IMR-90 (cell line): ENCODE measurements at places on chromosomes 1 and 21. TPM values are rescaled to one million over a fixed set of nuclear protein-coding genes. Genes with fewer than 3 reads are reported as not detected.

The C1orf87 gene
- not detected in 2 replicates for total RNA-seq

The SMCP gene
- not detected in 2 replicates for total RNA-seq

- DNase-seq = no peak
Observed at GRCh38 chr1:195325181-195325580, 1283.1 kb downstream of the KCNT2 start.

GRCh38 chr1:152182944-152183361 lies 23.9 kb upstream of the RPTN start:
- DNase-seq = peak; percentile 44

DNA sequence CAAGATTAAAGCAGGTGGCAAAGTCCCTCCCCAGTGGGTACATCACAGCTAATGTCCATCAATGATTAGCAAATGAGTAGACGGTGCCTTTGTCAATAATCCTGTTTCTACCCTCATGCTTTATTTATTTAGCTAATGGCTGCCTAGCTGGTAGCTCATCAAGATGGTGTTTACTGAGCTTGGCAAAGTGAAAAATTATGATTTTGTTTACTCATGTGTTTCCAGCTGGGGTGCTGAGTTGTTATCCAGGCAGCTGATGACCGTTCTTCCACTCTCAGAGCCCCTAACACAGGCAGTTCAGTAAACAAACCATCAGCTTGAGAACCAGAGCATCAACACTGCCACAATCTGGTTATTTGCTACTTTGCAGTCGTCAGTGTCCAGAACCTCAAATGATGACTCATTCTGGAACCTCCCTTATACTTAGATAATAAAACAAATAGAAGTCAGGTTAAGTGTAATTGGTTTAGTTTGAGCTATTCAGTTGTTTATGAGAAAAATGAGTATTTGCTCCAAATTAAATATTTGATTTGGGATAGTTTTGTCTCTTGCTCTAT lies 163.9 kb downstream of the ST6GALNAC5 start:
- peak; percentile 73 for DNase-seq

- DNase-seq = no peak
Observed at GRCh38 chr1:34697818-34698217, 57.0 kb upstream of the GJB5 start.

DNA sequence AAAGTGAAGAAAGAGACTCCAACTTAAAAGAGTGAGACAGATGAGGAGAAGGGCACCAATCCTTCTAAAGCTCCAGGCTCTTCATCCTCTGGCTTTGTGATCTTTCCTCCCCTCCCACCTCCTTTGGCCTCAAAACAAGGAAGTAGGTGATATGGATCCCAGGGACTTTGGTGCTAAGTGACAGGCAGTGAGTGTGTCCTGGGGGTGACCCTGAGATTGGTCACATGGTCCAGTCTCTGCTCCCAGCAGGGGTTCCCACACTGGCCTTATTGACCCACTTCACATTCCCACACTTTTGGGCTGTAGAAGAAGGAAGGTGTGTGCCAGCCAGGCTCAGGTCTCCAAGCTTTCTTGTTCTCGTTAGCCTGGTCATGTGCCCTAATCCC lies 401.2 kb upstream of the PROX1 start:
- no peak for DNase-seq

- no peak for DNase-seq
Observed at GRCh38 chr1:183159960-183160359, 26.1 kb upstream of the LAMC2 start.

The USP48 gene
- total RNA-seq = 24.7 and 47.2 TPM in 2 replicates

The CRB1 gene
- under 0.01 TPM in 1 of 2 replicates, not detected in the other for total RNA-seq

The HPCAL4 gene
- total RNA-seq = not detected in 2 replicates

GRCh38 chr21:23725576-23725975 lies 1881.7 kb downstream of the MRPL39 start:
- no peak for DNase-seq

DNA sequence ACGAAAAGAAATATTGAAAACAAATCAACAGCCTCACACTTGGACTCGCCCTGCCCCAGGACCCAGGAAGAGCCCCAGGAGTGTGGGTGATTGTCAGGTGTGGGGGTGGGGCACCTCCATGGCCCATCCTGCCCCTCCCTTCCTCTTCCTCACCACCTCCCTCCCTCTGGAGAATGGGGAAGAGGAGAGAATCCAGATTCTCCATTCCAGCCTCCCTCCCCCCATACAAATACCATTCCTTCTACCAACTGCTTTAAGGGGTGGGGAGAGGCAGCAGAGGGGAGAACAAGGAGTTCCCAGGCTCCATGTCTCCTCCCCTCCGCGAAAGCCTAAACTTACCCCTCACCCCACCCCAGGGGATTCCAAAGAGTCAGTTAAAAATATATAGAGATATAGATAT lies 36.7 kb downstream of the MEF2D start:
- no peak for DNase-seq

The CYP4A22 gene
- total RNA-seq = not detected in 2 replicates

The TTC22 gene
- not detected in 2 replicates for total RNA-seq

DNA sequence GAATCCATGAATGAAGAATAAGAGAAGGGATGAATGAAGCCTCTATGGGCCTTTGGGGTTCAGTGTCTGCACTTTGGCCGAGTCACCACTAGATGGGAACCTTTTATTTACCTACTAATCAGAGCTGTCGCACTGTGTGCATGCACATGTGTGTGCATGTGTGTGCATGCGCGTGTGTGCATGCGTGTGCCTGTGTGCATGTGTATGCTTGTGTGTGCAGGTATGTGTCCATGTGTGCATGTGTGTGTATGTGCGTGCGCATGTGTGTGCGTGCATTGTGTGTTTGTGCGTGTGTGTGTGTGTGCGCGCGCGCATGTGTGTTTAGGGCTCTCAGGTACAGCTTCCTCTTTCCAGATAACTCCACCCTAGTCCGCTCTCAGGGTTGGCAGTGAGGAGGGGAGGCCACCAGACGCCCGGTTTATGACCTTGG lies 20.4 kb upstream of the UBXN10 start:
- DNase-seq = no peak

The VWA5B1 gene
- total RNA-seq = not detected in 2 replicates

DNA sequence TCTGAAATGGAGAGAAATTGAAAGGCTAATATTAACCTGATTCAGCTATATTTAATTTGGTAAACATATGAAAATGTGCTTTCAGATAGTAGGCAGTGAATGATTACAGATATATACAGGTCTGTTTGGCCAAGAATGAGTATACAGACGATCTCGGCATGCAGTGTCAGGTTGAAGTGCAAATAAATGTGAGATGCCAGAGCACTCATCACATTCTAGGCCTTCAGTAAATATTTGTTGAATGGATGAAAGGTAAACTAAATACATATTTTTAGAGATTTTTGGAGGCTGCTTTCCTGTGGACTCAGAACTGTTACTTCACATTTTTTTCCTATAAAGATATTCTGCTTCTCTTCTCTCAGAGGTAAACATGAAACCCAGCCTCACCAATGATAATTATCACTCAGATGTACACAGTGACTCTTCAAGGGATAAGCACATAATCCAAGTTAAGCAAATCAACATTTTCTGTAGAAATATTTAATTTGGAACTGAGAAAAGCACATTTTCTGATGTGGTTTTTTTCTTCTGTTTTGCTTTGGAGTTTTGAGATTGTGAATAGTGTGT lies 702.9 kb downstream of the BRINP3 start:
- no peak for DNase-seq

DNA sequence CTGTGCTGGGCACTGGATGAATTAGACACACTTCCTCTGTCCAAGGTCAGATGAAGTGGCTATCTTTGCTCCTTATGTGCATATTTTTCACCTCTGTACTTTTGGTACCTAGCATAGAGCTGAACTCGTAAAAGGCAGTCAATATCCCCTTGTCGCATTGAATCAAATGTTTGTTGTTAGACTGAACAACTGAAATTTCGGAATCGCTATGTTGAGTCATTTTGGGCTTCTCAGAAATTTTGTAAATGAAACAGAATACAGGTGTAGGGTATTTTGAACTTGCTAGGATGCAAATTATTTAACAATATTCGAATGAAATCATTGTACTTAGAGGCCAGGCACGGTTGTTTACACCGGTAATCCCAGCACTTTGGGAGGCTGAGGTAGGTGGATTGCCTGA lies 48.0 kb downstream of the PDE4B start:
- DNase-seq = no peak

DNA sequence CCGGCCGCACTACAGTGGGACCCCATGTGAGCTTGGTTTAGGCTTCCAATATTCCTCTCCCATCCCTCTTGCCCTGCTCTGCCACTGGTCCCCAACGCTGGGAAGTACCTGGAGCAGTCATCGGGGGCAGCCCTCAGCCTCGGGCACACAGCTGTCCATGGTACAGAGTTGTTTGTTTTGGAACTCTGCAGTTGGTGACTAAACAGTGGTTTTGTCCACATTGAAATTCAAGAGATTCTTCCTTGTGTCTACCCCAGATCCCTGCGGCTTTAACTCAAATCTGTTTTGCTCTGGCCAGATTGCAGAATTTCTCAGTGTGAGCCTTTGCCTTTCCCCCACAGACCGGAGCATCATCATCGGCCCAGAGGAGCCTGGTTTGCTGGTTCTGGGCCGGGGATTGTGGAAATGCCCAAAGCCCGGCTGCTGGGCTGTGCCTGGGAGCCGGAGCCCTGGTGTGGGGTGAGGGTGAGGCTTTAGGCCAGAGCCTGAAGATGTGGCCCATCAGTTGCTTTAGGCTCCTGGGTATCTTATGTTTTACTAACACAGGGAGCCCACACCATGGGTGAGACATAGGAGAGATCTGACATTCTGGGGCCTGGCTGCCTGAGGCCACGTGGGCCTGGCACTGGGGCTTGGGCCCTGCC lies 93.2 kb downstream of the ARHGEF10L start:
- peak; percentile 53 for DNase-seq

- DNase-seq = peak; percentile 24
Observed at GRCh38 chr1:248890549-248891498, 15.2 kb upstream of the PGBD2 start.

The C2CD4D gene
- total RNA-seq = not detected in 2 replicates

DNA sequence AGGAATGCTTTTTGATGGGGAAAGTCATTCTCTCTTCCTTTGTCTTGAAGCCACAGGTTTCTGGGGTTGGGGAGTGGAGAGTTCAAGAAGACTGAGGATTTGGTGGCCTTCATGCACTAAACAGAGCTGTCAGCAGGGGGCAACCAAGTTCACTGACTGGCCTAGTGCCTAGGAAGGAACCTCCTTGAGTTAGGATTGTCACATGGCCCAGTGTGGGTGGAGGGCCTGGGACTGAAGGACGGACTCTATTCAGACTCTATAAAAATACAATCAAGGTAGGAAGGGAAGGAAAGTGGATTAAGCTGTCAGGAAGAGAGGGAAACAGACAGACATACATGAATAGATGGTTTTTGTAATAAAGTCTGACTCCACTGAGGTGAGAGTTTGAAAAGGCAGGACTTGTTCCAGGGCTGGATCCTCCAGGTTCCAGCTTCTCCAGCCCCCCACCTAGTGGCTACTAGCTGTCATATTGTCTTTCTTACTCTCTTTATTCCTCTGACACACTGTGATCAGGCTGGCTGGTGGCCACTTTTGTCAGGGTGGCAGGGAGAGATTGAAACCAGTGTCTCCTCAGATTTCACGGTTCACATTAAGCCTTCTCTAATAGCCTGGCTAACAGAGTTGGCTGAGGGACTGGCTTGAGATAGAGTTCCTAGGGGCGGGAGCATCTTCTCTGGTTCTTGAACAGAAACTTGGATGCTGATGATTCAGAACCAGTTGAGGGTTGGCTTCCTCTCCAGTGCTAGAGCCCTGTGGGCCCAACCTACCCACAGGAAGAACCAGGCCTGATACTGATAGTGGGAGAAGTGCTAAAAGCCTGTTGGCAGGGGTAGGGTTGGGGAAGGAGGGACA lies 4.1 kb upstream of the SH3BGRL3 start:
- DNase-seq = peak; percentile 95

The LYPD8 gene
- total RNA-seq = not detected in 2 replicates

DNA sequence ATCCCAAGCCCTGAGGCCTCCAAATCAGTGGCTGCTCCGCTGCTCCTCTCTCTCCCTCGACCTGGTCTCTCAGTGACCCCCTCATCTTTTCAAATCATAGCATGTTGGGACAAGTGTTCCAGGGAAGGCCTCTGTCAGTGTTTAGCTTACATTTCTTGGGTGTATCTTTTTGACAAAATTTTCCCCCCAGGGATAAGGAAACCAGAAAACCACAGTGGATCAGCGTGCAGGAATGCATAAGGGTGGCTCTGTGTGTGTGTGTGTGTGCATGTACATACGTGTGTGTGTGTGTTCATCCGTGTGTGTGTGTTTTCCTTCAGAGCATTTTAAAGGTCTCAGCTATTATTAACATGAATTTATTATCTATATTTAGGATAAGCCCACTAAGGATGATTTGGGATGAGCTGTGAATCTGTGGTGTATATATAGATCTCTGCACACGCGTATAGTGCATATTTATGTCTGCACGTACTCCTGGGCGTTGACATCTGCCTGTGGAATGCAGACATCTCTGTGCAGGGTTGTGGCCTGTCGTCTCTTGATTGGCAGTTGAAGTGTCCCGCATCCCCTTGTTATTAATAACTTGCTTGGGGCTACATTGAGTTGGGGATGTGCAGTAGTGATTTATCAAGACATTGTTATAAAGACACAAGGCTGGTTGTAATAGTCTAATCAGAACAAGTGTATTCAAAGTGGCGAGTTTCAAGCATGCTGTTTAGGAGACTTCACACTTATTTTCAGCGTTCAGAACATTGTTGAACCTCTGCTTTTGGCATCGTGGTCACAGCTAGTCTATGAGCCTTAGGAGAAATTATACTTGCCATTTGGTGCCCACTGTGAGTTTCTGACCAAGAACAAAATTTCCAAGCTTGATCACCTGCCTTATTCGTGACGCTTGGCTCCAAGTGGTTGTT lies 55.6 kb downstream of the GALNT2 start:
- no peak for DNase-seq

DNA sequence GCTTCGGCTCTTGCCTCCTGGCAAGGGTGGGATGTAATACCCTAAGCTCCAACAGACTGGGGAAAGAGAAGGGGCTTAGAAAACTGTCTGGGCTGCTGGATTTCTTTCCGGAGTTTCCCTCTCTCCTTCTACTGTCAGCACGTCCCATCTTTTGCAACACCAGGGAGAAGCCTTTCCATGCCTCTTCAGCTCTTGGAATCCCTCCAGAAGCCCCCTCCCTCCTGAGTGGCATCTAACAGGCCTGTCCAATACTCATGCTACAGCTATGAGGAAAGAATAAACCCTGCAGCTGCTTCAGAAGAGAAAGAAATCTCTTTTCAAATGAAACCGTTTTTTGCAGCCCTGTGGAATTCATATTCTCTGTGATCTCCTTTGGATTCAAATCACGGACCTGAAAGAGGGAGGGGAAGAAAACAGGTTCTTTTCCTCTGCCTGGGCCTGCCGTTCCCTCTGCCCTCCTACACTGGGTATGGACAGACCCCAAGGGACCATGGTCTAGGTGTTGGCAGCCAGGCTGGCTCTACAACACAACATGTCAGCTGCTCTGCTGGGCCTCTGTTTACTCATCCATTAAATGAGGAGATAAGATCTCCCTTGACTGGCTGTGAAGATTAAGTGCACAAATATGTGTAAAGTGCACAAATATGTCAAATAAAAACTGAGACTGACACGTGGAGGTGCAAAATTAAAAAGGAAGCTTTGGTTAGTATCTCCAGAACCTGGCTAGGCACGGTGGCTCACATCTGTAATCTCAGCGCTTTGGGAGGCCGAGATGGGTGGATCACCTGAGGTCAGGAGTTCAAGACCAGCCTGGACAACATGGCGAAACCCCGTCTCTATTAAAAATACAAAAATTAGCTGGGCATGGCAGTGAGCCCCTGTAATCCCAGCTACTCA lies 6.0 kb upstream of the CAPN2 start:
- DNase-seq = peak; percentile 96

The OR11L1 gene
- not detected in 2 replicates for total RNA-seq

GRCh38 chr1:156480411-156481192 lies 20.0 kb downstream of the MEF2D start:
- DNase-seq = peak; percentile 50

GRCh38 chr1:58443986-58444868 lies 102.3 kb downstream of the OMA1 start:
- DNase-seq = no peak
